ENCODE measurements at places on chromosomes 6 and 20.

DNA sequence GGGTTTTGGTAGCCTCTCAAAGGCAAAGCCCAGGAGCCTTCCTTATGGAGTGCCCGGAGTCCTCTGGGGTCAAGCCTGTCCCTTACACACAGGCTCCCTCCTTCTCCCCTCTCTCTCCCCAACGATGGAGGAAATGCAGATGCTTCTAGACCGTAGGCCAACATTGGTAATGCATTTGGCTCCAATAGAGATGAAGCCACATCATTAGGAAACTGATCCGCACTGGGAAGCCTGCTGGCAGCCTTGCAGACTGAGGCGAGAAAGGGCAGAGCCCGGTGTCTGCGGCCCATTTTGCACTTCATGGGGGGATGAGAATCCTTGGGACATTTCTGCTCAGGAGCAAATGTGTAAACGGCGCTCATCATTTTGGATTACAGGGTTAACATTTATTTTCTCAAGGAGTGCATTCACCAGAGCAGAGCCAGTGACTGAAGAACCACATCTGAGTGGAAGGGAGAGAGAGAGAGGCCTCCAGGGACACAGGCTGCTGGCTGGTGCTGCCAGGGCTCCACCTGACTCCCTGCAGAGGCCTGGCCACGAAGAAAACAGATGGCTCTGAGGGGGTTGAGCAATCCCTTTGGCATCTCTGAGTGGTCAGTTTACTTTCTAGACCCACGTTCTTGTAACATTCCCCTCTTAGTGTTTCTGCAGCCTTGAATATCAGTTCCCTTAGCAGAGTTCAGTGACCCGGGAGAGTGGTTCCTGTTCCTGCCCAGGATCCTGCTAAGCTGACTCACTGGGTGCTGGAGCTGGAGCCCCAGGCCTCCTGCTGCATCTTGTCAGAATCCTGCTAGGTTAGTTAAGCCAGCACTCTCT is 4.4 kb upstream of the CST3 start:
- no peak for DNase-seq

GRCh38 chr6:39377539-39377950 is 55.0 kb upstream of the KCNK16 start:
- DNase-seq, result peak; percentile 76

DNA sequence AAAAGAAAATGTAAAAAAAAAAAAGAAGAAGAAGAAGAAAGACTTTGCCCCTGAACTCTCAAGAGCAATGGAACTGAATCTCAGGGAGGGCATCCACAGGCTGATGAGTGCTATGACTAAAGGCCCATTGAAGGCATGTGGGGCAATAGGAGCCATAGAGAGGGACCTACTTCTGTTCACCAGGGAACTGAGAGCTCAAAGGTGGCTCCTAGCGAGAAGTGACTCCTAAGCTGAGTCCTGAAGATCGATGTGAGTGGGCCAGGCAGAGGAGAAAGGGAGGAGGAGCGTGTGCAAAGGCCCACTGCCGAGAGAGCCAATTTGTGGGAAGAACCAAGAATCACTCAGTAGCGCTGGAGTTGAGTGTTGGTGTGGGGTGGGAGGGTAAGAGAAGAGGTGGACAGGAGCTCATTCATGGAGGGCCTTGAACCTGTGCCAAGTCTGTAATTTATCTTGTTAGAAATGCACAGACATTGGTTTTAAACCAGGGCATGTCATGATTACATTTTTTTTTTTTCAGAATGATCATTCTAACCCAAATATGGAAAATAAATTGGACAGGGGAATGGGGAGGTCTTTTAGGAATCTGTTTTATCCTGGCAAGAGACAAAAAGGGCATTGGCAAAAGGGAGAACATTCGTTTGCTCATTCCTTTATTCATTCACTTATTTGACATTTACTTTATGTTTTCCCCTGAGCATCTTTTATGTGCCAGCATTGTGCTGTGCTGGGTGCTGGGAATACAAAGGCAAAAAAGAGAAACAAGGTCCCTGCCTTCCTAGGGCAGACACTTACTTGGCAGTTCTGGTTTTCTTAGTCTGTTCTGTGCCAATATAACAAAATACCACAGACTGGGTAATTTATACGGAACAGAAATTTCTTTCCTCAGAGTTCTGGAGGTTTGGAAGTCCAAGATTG is 67.4 kb upstream of the DSP start:
- no peak for DNase-seq

- DNase-seq, result peak; percentile 65
Measured at GRCh38 chr20:35284267-35284991, at the start of gene EIF6. Gene EIF6, minus strand, starts transcription at chr20:35284772. Its CDS starts 285 bp downstream, at chr20:35284487.

- DNase-seq, result no peak
Measured at GRCh38 chr20:709991-710779, 34.6 kb upstream of the SCRT2 start.

DNA sequence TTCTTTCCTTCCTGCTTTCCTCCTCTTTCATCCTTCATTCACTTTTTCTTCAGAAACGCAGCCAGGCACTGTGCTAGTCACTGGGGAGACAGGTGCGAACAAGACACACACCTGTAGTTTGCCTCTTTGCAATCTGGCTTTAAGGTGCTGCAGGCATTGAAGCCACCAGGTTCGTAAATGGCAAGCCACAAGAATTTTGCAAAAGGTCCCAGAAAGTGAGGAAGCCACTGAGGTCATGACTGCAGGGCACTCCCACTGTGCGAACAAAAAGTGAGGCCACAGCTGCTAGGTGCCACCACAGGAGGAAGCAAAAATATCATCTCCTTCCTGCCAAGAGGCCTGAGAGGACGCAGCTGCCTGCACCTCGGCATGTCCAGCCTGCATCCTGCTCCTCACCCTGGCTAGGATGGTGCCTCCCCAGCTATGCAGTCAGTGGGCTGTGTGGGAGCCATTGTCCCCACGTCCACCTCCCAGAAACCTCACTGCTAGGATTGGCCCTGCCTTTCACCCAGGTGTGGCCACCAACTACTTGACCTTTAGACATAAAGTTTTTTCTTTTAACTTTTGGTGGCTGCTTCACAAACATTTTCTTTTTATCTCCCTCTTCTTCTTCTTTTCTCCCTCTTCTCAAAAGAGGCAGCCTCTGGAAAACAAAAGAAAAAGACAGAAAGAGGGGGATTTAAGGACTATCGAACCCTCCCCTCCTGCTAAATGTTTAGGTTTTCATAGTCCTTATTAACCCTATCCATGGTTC is 230.8 kb downstream of the BCAS1 start:
- no peak for DNase-seq

DNA sequence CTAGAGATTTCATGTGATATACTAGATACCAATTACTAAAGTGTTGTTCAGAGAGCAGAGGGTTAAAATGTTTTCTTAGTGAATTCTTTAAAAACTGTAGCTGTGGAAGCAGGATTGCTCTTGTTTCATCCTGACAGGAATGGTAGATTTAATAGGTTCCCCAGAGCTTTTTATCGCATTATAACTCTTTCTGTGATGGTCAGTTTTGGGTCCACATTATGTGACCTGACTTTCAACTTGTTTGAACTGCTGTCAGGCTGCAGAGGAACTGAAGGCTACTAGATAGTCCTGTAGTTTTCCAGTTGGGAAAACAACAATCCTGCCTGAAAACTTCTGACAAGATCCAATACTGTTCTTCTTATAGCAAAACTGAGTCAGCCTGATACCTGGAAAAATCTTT is 329.3 kb upstream of the FLRT3 start:
- DNase-seq, result no peak

DNA sequence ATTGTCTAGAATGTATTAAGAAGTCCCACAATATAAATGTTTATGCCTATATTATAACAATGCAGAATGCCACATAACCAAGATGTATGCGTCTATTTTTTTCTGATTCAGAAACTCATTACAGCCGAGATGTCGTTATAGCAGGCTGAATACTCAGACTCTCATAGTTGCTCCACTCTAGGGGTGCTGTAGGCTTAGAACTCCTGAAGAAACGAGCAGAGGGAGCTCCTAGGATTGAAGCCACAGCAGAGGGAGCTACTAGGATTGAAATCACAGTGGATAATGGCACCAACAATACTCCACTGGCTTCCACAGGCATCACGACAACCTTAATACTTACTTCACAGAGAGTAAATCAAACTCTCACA is 208.9 kb downstream of the KIF16B start:
- DNase-seq, result no peak

- DNase-seq, result no peak
Measured at GRCh38 chr6:112743323-112743722, 396.2 kb downstream of the RFPL4B start.

DNA sequence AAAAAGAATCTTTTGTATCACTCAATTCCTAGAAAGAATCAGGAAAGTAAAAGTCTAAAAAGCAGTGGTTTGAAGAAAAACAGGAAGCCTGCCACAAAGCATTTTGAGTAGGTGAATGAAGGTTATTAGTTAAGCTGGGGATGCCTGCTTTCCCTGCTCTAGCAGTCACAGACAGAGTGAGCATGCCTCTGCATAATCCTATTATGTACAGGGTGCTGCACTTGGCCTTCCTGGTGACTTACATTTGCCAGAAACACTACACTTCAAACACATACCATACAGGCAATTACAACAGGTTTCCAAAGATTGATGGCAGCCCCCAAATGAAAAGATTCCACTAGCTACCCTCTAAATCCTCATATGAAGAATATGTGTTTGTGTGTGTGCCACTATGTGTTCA is 130.8 kb downstream of the TPBG start:
- DNase-seq, result no peak

DNA sequence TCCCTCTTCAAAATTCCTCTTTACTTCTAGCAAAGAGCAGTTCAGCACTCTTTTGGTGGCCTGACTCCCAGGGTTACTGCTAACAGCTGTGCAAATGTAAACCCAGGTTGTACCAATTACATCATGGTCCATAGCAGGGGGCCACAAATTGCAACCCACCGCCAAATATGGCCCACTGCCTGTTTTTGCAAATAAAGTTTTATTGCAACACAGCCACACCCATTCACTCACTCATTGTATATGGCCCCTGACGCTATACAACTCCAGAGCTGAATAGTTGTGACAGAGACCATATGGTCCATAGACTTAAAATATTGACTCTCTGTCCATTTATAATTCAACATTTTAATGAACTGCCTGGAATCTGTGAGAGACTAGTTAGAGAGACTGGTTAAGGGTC is 233.4 kb downstream of the NFATC2 start:
- no peak for DNase-seq

DNA sequence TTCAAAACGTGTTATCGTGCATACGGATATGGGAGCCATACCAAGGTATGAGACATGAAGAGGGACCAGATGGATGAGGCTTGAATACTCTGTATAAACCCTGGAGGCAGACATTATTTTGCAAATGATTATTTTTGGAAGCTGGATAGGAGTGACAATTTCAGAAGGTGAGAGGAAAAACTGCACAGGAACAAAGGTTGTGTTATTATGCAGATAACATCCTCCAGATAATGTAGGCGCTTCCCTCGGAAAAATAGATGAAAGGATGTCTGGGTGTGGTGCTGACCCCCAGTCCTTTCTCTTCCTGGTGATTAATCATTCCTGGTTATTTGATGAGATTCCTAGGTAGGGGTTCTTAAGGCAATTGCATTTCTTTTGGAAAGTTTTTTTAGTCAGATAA is 36.4 kb upstream of the CD83 start:
- no peak for DNase-seq

GRCh38 chr20:59777331-59777725 is 156.1 kb downstream of the SYCP2 start:
- no peak for DNase-seq

- no peak for DNase-seq
Measured at GRCh38 chr6:88074791-88075190, 27.1 kb downstream of the SPACA1 start.

- DNase-seq, result peak; percentile 78
Measured at GRCh38 chr20:6767536-6768227, at the start of gene BMP2. Gene BMP2, plus strand, starts transcription at chr20:6767686. Its CDS starts 2,441 bp downstream, at chr20:6770127.

DNA sequence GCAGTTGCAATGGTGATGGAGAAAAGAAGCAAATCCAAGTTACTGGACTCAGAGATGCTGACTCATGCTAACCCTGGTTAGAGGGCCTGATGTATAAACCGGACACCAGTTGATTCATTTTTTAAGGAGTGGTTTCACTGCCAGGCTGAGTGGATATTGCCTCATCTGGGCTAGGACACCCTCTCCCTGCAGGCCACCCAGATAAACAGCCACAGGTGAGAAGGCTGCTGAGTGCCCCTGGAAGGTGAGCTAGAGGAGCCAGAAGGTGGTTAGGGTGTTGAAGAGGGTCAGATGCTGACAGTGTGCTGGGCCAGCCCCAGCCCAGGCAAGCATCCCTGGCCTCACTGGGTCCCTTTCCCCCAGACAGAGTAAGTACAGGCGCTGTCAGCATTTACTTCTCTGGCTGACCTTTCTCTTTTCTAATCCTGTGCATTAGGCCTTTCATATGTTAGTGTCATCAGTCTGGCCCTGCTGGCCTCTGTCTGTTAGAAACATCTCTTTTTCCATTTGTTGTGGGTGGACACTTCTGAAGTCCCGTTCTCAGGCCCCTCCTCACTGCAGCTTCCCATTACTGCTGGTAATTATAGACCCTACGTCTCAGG is 13.5 kb downstream of the EPB41L1 start:
- no peak for DNase-seq

DNA sequence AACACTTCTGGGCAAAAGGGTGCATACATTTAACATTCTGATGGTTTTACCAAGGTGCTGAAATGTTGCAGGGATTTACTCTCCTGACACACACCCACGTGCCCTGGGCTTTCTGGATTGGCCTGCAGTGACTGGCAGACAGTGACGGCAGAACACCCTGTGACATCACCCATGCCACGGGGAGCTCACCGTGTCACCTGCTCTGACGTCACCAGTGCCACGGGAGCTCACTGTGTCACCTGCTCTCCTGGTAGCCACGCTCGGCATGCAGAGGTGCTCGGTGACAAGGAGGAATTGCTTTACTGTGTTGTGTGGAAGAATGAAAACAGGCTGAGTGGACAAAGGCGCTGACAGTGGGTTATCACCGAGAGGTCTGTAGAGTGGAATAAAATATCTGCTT is 99.3 kb downstream of the RAMACL start:
- no peak for DNase-seq

- peak; percentile 0 for DNase-seq
Measured at GRCh38 chr6:109183109-109183650, 87.9 kb downstream of the CEP57L1 start.

DNA sequence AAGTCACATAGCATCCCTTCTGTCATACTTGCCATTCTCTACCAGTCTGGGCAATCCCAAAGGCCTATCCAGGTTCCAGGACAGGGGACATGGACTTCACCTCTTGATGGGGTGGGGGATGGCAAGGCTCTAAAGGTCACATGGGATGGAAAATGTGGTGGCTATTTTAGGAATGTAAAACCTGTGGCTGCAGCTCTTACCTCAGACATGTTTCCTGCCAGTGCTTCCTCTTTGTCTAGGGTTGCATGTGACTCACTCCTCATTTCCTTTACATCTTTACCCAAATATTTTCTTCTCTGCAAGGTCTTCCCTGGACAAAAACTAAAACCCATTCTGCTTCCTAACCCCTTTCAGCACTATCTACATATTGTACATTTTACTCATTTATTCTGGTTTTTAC is 135.7 kb downstream of the BTBD3 start:
- no peak for DNase-seq

DNA sequence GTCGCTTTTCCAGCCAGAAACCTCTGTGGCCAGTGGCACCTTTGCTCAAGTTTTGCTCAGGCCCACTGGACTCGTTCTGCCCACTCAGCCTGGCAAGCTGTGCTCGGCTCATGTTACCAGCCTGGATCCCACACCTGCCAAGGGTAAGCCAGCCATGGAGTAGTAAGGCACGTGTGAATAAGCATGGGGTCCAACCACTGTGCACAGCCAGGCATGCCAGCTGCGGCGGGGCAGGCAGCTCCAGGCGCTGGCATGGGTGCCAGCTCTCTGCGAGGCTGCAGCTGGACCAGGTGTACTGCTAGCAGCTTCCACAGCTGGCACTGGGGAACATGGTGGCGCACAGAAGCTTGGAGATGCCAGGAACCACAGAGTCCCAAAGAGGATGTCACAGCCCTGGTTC is 32.1 kb upstream of the PDYN start:
- DNase-seq, result no peak

Data from H1 (cell line).